Cortex of kidney (tissue), 1 donor: ENCODE measurements at places on chromosomes 11 and 22.

- no peak for DNase-seq
Observed at GRCh38 chr11:129192150-129192549, at the start of gene ARHGAP32. ARHGAP32 (minus strand) TSS chr11:129192325; CDS start chr11:129192198, 127 bp downstream.

GRCh38 chr11:120660024-120660565 is 148.5 kb downstream of the GRIK4 start:
- DNase-seq, result no peak

- no peak for DNase-seq
Observed at GRCh38 chr11:110490886-110491285, 61.1 kb downstream of the FDX1 start.

DNA sequence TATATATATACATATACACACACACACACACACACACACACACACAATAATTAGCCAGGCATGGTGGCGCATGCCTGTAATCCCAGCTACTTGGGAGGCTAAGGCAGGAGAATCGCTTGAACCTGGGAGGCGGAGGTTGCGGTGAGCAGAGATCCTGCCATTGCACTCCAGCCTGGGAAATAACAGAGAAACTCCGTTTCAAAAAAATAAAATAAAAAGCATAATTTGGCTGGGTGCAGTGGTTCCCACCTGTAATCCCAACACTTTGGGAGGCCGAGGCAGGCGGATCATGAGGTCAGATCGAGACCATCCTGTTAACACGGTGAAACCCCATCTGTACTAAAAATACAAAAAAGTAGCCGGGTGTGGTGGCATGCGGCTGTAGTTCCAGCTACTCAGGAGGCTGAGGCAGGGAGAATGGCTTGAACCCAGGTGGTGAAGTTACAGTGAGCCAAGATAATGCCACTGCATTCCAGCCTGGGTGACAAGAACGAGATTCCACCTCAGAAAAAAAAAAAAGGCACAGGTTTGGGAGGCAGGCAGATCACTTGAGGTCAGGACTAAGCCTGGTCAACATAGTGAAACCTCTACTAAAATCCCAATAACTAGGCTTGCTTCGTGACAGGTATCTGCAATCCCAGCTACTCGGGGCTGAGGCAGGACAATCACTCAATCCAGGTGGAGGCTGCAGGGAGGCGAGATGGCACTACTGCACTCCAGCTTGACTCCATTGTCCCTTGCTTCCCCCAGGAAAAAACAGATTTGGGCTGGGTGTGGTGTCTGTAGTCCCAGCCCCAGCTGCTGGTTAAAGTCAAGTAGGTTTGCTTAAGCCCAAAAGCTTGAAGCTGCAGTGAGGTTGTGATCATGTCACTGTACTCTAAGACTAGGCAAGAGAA is 11.8 kb upstream of the WDR74 start:
- no peak for DNase-seq

DNA sequence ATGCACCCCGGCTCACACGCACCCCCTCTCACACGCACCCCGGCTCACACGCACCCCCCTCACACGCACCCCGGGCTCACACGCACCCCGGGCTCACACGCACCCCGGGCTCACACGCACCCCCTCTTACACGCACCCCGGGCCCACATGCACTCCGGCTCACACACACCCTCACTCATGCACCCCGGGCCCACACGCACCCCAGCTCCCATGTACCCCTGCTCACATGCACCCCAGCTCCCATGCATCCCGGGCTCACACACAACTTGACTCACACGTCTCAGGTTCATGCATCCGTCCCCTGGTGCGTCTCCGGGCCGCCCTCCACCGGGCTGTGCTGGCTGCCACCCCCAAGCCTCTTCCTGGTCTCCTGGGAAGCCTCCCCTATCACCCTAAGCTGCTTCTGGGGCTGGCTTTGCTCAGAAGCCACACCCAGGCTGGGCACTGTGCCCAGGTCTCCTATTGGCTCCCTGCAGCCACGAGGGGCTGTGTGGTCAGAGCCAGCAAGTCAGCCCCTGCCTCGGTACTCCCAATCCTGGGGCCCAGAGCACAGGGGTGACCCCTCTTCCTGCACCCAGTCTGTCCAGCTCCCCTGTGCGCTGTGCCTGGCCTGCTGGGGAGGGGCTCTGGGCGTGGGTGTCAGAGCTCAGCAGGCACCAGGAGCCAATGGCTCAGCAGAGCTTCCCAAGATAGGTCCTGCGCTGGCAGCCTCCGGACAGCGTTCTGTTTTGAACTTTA is 16.9 kb downstream of the TSPAN4 start:
- no peak for DNase-seq

GRCh38 chr11:36237391-36237790 is 51.8 kb downstream of the COMMD9 start:
- no peak for DNase-seq

DNA sequence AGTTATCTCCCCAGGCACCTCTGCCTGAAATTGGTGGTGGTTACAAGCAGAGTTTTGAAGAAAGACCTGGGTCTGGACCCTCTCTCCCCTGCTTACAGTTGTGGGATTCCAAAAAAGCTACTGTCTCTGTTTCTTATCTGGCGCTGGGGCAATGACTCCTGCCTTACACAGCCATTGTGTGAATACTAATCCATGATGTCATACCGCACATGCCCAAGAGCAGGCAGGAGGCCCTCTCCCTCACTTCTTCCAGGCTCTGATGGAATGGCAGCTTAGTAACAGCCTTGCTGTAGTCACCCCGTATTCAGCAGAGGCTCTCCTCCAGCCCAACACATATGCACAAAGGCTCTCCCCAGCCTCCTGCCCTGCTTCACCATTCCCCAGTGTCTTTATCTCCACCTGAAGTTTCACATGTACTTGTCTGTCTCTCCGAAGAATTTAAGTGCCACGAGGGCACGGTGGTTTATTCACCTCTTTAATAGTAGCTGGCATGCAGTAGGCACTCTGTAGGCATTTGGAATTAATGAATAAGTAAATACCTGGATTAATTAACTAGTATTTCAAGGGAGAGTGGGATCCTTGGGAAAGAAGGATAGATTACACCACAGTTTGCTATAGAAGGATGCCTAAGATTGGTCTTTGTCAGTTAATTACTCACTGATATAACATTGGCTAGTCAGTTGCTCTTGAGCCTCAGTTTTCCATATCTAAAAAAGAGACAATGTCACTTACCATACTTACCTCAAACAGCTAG is 165.6 kb downstream of the ETS1 start:
- DNase-seq, result no peak

DNA sequence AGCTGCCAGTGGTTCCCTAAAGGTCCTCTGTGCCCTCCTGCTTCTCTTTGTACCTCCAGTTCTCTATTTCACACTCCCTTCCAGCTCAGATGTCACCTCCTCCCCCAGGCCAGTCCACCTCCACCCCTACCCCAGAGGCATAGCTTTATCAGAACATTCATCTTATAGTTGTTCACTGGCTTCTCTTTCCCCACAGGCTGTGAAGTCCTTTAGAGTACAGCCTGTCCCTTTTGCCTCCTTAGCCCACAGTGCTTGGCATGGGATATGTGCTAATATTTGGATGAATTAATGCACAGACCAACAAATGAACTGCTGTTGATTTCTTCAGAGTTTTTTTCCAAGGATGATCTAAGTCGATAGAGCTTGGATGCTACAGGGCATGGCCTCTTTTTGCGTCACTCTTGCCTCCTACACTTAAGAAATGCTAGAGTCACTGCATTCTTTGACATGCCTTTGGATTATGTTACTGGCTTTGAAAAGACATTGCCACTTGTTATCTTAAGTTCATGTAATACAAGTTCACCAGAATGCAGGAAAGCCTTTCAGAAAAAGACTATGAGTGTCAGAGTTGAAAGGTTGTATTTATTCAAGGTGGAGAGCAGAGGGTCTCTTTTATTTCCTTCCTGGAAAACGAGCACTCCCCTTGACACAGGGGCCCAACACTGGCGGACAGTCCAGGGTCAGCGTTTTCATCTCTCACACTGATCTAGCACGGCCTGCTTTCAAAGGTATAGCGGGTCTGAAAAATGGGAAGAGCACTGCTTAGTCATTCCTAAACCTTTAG is 75.7 kb downstream of the PISD start:
- no peak for DNase-seq

- no peak for DNase-seq
Observed at GRCh38 chr22:41288245-41288946, 2.4 kb upstream of the RANGAP1 start.

GRCh38 chr11:71200761-71201160 is 51.6 kb downstream of the SHANK2 start:
- DNase-seq, result no peak

- DNase-seq, result no peak
Observed at GRCh38 chr22:45212992-45213751, 27.5 kb downstream of the KIAA0930 start.

GRCh38 chr11:82462608-82463242 is 270.9 kb downstream of the FAM181B start:
- DNase-seq, result no peak

- no peak for DNase-seq
Observed at GRCh38 chr22:27306771-27307170, 494.8 kb downstream of the MN1 start.

- no peak for DNase-seq
Observed at GRCh38 chr22:22605074-22605404, 39.4 kb upstream of the GGTLC2 start.

GRCh38 chr11:61123775-61124571 is 21.7 kb downstream of the CD5 start:
- no peak for DNase-seq

DNA sequence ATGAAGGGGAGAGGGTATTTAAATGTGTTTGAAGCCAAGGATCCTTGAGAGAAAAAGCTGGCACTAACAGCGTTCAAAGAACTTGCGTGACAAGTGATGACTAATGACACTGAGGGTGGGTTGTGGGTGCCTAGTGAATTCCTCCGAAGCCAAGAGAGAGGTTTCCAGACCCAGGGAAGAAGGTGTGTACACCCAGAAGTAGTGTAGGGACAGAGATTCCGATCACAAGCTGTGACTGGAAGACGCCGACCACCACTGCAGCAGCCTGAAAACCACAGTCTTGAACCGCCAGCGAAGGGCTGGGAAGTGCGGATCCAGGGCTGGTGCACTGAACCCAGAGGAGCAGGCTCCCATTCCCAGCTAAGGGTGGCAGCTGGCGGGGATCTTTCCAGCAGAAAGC is 9.5 kb downstream of the PPARA start:
- DNase-seq, result no peak

DNA sequence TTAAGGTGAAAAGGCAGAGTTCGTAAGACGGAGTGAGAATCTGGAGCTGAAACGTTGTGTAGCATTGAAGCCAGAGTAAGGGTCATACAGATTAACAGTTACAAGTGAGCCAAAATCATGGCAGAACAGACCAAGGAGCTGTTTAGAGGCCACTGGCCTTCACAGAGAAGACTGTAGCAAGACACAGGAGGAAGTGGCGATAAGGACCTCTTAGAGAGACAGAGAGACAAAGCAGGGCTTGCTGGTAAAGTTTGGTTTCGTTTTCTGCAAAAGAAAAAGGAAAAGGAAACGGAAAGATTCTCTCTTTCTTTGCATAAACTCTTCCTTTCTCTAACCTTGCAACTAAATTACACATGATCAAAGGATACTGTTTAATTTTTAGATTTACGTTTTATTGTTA is 83.0 kb downstream of the AASDHPPT start:
- DNase-seq, result no peak

DNA sequence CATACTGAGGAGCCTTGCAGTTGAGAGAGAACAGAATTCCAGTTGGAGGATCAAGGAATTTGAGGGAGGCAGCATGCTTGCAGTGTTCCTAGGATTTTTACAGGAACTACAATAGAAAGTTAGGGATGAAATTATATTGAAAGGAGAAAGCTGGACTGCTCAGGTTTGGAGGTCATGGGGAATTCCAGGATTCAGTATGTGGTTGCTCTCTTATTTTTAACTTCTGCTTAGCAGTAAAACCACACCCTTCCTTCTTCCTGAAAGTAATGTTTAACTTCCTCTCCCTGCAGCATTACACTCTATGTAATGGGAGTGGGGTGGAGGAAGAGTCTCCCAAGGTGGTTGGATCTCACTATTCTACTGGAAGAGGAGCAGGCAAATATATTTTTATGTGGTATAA is 31.3 kb downstream of the CTNND1 start:
- no peak for DNase-seq

DNA sequence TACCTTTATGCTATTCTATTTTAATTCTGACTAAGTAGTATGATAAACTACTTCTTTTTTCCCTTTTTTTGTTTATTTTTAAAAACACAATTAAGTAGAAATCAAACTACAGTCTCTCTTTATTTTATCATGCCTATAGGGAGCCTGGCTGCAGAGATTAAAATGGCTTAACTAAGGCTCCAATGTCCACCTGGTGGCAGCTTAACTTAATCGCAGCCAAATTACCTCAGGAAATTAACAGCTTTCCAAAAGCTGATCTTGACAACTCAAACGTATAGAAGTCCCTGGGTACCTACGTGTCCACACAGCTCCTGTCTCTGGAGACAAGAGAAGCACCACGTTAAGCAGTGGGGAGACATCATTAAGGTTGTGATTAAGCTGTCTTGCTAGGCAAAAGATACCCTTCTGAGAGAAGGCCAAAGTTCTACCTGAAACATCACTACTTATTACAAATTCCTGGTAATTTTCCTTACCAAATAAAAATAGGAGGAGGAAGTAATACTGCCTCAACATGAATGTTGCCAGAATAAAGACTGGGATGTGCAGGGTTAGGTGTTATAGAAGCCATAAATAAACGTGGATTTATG is 63.2 kb upstream of the SNX19 start:
- DNase-seq, result no peak

GRCh38 chr11:37947821-37948220 is 1349.8 kb upstream of the RAG2 start:
- no peak for DNase-seq

- DNase-seq, result no peak
Observed at GRCh38 chr22:17785185-17786184, 11.2 kb upstream of the BID start.

GRCh38 chr11:72780296-72781062 is 13.4 kb downstream of the STARD10 start:
- DNase-seq, result no peak

- DNase-seq, result no peak
Observed at GRCh38 chr11:47466201-47466600, 17.3 kb upstream of the RAPSN start.

- DNase-seq, result no peak
Observed at GRCh38 chr11:353179-353873, 16.0 kb upstream of the B4GALNT4 start.

- DNase-seq, result no peak
Observed at GRCh38 chr11:12815129-12815480, 140.9 kb downstream of the TEAD1 start.

- no peak for DNase-seq
Observed at GRCh38 chr22:44330188-44330743, 17.5 kb upstream of the SHISAL1 start.

- no peak for DNase-seq
Observed at GRCh38 chr11:31240340-31240904, 129.1 kb downstream of the DCDC1 start.

- DNase-seq, result no peak
Observed at GRCh38 chr11:115502636-115503082, 1.6 kb downstream of the CADM1 start.

DNA sequence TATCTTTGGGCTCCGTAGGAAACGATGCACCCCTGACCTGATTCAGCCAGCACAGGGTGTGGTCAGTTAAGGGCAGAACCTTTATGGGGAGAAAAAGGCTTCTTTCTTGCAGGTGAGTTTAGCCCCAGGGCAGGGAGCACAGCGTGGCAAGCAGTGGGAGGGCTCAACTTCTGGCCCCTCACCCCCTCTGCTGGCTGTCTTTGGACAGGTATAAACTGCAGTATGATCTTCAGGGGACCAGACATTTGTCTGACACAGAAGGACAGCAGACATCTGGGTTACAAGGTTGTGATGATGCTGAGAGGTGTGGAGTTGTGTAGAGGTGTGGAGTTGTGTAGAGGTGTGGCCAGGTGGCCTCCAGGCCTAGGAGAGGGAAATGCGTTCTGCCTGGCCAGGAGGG is 324.0 kb upstream of the PLET1 start:
- DNase-seq, result no peak

- DNase-seq, result no peak
Observed at GRCh38 chr22:42945736-42946135, 69.2 kb downstream of the PACSIN2 start.
